ENCODE measurements at places on chromosomes 5 and 9. TPM values are rescaled to one million over a fixed set of nuclear protein-coding genes. Genes with fewer than 3 reads are reported as not detected.

- no peaks in the 10 kb centered on the region for H3K4me1 ChIP-seq
- no peak for DNase-seq
- H3K27me3 ChIP-seq = no peaks in the 10 kb centered on the region
- H3K27ac ChIP-seq = no peak overlapping the region
- H3K36me3 ChIP-seq = peaks cover 5% of the 10 kb centered on the region
- H3K4me3 ChIP-seq = no peak overlapping the region
Measured at GRCh38 chr9:17291766-17292165, 156.9 kb downstream of the CNTLN start.

DNA sequence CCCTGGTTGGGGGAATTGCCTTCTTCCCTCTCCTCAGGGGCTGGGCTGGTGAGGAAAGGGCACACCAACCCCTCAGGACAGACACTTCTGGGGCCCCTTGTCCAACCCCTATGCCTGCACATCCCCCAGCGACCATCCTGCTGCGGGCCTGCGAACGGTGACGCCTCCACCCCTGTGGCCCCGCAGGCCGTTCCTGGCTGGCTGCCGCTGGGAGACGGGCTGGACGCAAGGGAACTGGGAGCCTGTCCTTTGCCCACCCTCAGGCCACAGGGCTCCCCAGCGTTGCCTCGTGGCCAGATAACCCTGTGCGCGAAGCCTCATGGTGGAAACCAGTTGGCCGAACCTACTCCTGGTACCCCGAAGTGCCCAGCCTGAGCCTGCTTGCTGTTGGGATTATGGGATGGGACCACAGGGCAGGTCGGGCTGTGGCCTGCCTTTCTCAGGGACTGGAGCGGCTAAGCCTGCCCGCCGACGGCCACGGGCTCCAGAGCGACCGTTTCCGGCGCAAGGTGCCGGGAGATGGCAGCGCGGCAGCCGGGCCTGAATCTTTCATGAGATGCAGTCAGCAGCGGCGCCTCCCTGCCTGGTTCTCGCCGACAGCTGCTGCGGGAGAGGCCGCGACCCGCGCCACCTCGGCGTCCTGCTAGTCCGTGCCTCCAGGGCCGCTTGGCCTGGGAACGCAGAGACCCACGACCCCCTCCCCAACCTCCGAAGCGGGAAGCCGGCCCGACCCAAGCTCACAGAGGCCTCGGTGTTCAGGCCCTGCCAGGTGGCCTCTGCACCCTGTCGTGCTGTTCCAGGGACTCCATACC, 6.5 kb upstream of the PITX1 start:
- no peak for DNase-seq
- peaks cover 99% of the 10 kb centered on the region for H3K27me3 ChIP-seq
- no peak overlapping the region for H3K27ac ChIP-seq
- H3K4me1 ChIP-seq = peaks cover 12% of the 10 kb centered on the region
- no peaks in the 10 kb centered on the region for H3K36me3 ChIP-seq
- H3K4me3 ChIP-seq = no peak overlapping the region

DNA sequence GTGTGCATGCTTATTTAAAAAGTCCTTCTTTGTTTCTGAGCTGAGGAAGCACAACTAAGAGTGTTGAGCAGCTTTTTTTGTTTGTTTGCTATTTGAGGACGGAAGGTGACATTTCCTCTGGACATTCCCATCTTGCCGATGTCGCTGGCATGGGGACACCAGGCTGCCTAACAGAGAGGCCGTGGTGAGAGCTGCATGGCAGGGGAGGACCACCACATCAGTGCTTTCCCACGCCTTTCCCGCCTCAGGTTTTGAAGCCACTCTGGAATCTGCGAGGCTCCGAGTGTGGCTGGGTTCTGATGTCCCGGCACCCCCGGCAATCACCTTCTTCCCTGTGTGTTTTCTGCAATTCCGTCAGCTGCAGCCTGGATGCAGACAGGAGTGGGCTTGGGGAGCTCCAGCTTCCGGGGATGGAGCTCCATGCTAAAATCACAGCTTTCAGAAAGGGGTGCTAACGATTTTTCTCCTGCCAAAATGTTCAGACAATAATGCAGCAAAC, 259.8 kb upstream of the IRX4 start:
- no peak overlapping the region for H3K4me3 ChIP-seq
- peaks cover 5% of the 10 kb centered on the region for H3K27me3 ChIP-seq
- H3K27ac ChIP-seq = no peak overlapping the region
- H3K4me1 ChIP-seq = no peaks in the 10 kb centered on the region

DNA sequence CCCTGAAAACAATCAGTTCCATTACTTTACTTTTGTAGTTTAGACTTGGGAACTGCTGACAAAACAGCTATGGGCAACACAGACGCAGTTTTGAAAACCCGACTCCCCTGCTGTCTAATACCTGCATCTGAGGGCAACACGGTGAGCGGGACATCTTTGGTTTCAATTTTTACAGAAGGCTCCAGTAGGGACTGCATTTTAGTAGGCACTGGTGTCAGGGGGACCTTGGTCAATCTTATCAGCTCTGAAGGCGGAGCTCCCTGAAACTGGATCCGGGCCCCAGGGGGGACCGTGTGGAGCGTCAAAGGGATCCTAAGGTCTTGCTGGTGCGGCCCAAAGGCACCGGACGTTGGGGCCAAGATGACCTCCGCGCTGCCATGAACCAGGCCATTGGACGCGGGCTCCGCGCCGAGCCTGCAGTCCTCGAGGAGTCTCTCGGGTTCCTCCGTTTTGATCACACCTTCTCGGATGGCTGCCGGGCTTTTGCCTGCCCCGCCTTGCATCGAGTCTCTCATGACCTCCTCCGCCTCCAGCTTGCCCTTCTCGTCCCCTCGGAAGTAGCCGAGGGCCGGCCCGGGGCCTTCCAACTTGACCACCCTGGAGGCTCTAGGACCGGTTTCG, 1.1 kb downstream of the SOX30 start:
- no peaks in the 10 kb centered on the region for H3K36me3 ChIP-seq
- DNase-seq = no peak
- H3K4me1 ChIP-seq = no peaks in the 10 kb centered on the region
- H3K27ac ChIP-seq = peak overlapping the region; percentile 75
- no peaks in the 10 kb centered on the region for H3K27me3 ChIP-seq
- peak overlapping the region; percentile 44 for H3K4me3 ChIP-seq

GRCh38 chr5:96814041-96814440, 6.3 kb upstream of the ERAP1 start:
- H3K27me3 ChIP-seq = no peaks in the 10 kb centered on the region
- peaks cover 18% of the 10 kb centered on the region for H3K4me1 ChIP-seq
- no peak overlapping the region for H3K27ac ChIP-seq
- DNase-seq = no peak
- H3K4me3 ChIP-seq = no peak overlapping the region

DNA sequence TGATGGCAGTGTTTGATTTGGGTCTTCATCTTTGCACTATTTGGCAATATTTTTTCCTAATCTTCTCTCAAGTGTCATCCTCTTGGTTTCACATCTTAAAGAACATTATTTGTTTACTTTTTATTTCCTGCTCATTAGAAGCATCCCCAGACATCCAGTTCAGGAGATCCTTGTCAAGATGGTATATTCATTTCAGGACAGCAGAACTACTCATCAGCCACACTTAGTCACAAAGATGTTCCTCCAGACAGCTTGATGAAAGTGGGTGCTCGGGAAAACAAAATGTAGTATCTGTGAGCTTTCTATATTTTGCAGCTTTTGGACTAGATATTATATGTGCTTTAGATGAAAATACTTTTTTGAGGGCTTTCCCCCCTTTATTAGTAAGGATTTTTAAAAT, 72.1 kb upstream of the SREK1 start:
- H3K4me3 ChIP-seq = no peak overlapping the region
- no peak for DNase-seq
- H3K27ac ChIP-seq = no peak overlapping the region
- H3K36me3 ChIP-seq = no peaks in the 10 kb centered on the region

DNA sequence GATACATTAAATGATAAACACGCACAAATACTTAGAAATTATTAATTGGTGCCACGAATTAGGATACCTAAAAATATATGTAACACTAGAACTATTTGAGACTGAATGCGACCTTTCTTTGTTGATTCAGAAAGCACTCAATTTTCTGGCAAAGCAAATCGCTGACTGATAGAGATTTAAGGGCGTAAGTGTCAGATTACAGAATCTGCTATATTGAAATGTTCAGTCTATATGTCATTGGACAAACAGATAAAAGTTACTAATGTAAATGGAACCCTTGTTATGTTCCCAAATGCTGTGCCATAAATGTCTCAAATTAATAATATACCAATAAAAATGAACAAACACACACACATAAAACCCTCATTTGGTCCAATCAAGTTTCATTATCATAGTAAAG, 137.9 kb downstream of the MPDZ start:
- H3K27me3 ChIP-seq = no peaks in the 10 kb centered on the region
- H3K4me1 ChIP-seq = no peaks in the 10 kb centered on the region
- peaks cover 6% of the 10 kb centered on the region for H3K36me3 ChIP-seq

Gene DNM1
- polyA plus RNA-seq = 1.3 TPM

Gene TAF11L5
- not detected for polyA plus RNA-seq

- DNase-seq = no peak
- H3K27me3 ChIP-seq = peaks cover 15% of the 10 kb centered on the region
- H3K4me1 ChIP-seq = no peaks in the 10 kb centered on the region
- H3K4me3 ChIP-seq = no peak overlapping the region
Measured at GRCh38 chr5:115461506-115462290, 82.9 kb downstream of the FEM1C start.

Gene TLX3
- polyA plus RNA-seq = not detected

Gene SLC6A19
- polyA plus RNA-seq = not detected

Gene LOX
- polyA plus RNA-seq = 2.1 TPM

- no peak overlapping the region for H3K4me3 ChIP-seq
- H3K27me3 ChIP-seq = no peaks in the 10 kb centered on the region
- H3K27ac ChIP-seq = no peak overlapping the region
- H3K4me1 ChIP-seq = no peaks in the 10 kb centered on the region
Measured at GRCh38 chr9:92488681-92489550, 6.6 kb upstream of the ASPN start.

- DNase-seq = no peak
- no peak overlapping the region for H3K4me3 ChIP-seq
- no peaks in the 10 kb centered on the region for H3K4me1 ChIP-seq
- no peak overlapping the region for H3K27ac ChIP-seq
- H3K27me3 ChIP-seq = no peaks in the 10 kb centered on the region
Measured at GRCh38 chr5:125085797-125086505, 339.5 kb upstream of the ZNF608 start.

DNA sequence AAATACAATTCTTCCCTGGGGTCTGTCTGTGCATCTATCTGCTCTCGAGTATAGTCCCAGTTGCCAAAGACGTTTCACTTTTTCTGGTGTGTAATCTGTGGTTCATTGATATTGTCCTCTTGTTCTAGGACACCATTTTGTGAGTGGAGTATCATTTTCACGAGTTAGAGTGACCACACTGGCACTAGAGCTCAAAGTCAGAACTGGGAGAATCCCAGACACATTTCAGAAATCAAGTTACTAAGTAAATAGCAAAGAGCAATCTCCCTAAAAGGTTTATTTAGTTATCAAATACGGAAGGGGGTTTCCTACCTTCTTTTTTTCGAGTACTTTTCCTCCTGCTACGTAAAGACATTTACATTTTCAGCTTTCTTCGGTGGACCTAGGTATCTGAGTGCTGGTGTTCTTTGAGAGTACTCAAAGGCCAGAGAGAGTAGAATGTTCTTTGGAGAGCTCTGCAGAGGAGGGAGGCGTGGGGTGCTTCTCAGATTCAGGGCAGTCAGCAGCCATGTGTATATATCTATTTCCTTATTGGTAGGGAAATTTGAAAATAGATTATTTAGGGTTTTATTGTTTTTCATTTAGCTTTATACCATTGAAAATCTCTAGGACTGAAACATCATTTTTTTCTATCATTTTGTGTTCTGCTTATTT, 8.9 kb upstream of the HSPA9 start:
- no peak overlapping the region for H3K4me3 ChIP-seq
- DNase-seq = no peak
- peaks cover 6% of the 10 kb centered on the region for H3K4me1 ChIP-seq
- no peaks in the 10 kb centered on the region for H3K36me3 ChIP-seq
- no peaks in the 10 kb centered on the region for H3K27me3 ChIP-seq

Gene GFI1B
- 0.19 TPM for polyA plus RNA-seq

- H3K4me3 ChIP-seq = no peak overlapping the region
- H3K27me3 ChIP-seq = no peaks in the 10 kb centered on the region
- H3K27ac ChIP-seq = no peak overlapping the region
- H3K4me1 ChIP-seq = peaks cover 10% of the 10 kb centered on the region
- no peak for DNase-seq
Measured at GRCh38 chr5:14405267-14405666, 176.3 kb upstream of the OTULINL start.

Gene LECT2
- polyA plus RNA-seq = not detected

GRCh38 chr5:175765858-175766257, 105.5 kb upstream of the CPLX2 start:
- H3K27ac ChIP-seq = no peak overlapping the region
- no peaks in the 10 kb centered on the region for H3K36me3 ChIP-seq
- H3K27me3 ChIP-seq = peaks cover 10% of the 10 kb centered on the region
- no peaks in the 10 kb centered on the region for H3K4me1 ChIP-seq

GRCh38 chr5:176776141-176776865, 34.1 kb upstream of the UNC5A start:
- H3K27me3 ChIP-seq = no peaks in the 10 kb centered on the region
- H3K36me3 ChIP-seq = no peaks in the 10 kb centered on the region
- no peak overlapping the region for H3K27ac ChIP-seq
- peak; percentile 21 for DNase-seq

- H3K4me3 ChIP-seq = no peak overlapping the region
- no peak for DNase-seq
- H3K27me3 ChIP-seq = no peaks in the 10 kb centered on the region
- peak overlapping the region; percentile 30 for H3K27ac ChIP-seq
- no peaks in the 10 kb centered on the region for H3K36me3 ChIP-seq
Measured at GRCh38 chr5:126416266-126416925, 6.8 kb upstream of the GRAMD2B start.

Gene ZNF474
- polyA plus RNA-seq = 0.05 TPM

Gene PDE6A
- not detected for polyA plus RNA-seq

DNA sequence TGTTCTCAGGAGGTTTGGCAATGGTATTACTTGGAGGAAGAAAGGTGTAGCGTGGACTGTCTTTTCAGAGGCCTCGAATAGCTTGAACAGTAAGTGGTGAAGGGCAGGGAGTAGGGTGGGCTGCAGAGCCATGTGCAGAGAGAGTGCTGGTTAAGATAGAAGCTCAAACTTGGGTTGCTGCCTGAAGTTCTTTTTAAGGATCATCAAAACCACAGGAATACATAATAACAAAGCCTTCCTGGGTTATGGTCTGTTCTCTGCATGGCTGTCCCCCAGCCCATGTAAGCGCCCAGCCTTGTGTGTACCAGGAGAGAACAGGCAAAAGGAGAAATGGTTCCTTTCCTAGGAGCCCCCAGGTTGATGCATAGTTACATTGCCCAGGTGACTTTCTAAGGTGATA, 43.9 kb downstream of the RCL1 start:
- peaks cover 81% of the 10 kb centered on the region for H3K36me3 ChIP-seq
- H3K27me3 ChIP-seq = no peaks in the 10 kb centered on the region
- H3K27ac ChIP-seq = no peak overlapping the region
- H3K4me1 ChIP-seq = no peaks in the 10 kb centered on the region

All from spleen (tissue), 13 donors.